ENCODE measurements at places on chromosomes 16 and 17. TPM values are rescaled to one million over a fixed set of nuclear protein-coding genes. Genes with fewer than 3 reads are reported as not detected.

DNA sequence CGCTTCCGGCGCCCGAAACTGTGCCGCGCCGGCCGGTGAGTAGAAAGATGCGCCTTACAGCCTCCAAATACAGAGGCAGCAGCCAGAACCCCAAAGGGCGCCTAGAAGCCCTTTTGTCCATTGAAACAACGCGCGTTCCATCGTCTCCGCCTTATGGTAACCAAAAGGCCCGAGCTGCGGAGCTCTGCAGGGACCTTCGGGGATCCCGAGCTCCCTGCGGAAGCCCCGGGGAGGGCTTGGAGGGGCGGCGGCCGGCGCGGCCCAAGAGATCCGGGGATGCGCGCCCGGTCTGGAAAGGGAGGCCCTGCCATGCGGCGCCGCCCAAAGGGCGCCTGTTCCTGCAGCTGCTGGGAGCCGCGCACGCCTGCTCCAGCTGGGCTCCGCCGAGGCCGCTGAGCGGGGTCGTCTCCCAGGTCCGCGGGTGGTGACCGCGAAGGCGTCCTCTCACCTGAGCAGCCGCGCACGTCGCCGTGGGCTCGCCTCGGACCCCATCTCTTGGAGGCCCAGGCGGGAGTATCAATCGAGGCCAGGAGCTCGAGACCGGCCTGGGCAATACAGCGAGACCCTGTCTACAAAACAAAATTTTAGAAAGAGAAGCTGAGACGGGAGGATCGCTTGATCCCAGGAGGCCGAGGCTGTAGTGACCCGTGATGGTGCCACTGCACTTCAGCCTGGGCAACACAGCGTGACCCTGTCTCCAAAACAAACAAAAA lies 742 bp upstream of the FBXO31 start:
- DNase-seq, result peak; percentile 68

The GLP2R gene
- total RNA-seq, result 1.4 TPM

GRCh38 chr17:43915559-43915958 lies 8.2 kb upstream of the MPP2 start:
- DNase-seq, result no peak

DNA sequence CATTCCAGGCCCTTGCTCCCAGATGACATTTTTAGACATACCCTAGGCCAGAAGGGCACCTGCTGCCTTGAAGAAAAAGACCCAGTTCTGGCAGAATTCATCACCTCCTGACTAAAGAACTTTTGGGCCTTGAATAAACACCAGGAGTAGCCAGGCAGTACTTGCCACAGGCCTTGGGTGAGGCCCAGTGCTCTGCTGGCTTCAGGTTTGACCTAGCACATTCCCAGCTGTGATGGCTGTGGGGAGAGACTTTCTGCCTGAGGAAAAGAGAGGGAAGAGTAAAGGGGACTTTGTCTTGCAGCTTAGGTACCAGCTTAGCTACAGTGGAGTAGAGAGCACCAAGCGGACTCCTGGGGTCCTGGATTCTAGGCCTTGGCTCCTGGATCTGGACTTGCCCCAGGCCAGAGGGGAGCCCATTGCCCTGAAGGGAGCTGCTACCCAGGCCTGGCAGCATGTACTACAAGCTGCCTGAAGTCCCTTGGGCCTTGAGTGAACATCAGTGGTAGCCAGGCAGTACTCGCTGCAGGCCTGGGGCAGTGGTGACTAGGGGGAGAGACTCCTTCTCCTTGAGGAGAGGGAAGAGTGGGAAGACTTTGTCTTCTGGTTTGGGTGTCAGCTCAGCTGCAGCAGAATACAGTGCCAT lies 44.3 kb downstream of the ABCA8 start:
- DNase-seq, result no peak

DNA sequence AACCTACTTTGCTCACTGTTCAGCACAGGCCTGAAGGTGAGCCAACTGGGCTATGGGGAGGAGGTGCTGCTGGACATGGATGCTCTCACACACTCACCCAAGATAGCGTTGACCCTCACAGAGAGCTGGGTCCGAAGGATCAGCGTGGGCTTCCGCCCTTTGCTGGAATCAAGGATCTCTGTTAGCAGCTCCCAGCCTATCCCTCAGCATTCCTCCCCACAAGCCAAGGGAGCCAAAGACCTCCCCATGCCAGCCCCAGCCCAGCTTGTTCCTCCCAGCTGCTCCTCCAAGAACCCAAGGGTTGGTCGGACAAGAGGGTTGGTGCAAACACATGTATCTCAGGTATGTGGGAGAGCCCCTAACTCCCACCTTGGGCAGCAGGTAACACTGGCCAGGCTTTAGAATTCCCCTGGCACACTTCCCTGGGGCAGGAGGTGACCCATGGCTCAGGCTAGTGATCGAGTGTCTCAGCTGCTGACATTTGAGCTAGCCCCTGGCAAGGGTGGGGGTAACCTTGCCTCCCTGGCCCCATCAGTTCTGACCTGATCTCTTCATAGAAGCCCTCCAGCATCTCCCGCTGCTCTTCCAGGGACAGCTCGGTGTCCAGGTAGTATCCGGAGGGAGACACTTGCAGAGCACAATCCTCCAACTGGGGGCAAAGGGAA lies 8.3 kb downstream of the FHOD1 start:
- no peak for DNase-seq

DNA sequence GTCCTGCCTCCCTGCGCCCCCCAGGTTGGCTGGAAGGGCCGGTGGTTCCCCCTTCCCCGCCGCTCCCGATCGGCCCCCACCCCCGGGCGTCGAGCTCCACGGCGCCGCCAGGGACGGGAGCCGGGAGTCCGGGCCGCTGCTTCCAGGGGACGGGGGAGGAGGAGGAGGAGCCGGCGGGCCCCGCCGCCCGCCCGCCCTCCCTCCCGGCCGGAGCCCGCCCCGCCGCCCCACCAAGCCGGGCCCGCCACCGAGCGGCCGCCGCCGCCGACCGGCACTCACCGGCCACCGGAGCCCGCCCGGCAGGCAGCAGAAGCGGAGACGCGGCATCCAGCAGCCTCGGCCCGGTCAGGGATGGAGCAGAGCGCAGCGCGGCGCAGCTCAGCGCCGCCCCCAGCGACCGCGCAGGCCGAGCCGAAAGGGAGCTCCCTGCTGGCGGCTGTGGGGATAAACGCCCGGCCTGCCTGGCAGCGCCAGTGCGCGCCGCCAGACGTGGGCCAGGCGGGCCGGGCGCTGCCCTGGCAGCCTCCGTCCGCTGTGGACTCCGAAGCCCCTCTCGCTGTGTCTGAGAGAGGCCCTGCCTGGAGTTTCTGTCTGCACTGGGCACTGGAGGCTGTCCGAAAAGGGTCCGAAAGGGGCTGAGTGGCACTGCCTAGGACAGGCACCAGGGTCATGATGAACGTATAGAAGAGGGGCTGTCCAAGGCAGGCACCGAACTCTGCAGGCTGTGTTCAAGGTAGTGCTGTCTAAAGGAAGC lies at the start of gene MYO18A:
MYO18A (minus strand) TSS at position 365 of the 754 bp plus-strand sequence. CDS start 13,458 bp downstream, outside the sequence.
- peak; percentile 82 for DNase-seq

DNA sequence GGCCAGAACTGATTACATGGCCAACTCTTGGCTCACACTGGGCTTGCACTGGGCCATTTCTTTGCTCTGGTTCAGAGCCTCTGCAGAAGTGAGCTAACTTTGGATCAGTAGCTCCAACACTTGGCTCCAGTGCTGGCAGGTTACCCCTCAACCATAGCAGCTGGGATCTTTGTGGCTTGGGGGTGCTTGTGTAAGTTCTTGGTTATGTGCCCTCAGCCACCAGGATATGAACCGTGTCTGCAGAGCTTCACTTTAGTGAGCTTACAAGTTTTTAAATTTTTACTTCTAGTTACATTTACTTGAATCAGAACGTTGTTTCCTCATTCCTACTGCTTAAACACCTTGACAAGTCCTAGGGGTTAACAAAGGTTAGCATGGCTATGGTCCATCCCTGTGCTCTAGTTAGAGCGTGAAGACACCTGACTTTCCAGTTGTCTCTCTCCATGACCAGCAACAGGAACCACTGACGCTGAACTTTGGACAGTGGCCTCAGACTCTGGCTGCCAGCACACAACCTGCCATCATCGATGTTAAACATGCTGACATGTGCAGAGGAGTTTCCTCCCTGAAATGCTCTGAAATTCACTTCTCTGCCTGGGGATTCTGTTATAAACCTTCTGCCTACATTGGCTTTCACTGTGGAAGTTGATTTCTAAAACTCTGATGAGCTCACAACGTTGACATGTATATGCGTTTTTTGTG lies 4.1 kb downstream of the PDF start:
- no peak for DNase-seq

- DNase-seq, result no peak
Observed at GRCh38 chr17:37405955-37406634, 541 bp downstream of the ACACA start.

DNA sequence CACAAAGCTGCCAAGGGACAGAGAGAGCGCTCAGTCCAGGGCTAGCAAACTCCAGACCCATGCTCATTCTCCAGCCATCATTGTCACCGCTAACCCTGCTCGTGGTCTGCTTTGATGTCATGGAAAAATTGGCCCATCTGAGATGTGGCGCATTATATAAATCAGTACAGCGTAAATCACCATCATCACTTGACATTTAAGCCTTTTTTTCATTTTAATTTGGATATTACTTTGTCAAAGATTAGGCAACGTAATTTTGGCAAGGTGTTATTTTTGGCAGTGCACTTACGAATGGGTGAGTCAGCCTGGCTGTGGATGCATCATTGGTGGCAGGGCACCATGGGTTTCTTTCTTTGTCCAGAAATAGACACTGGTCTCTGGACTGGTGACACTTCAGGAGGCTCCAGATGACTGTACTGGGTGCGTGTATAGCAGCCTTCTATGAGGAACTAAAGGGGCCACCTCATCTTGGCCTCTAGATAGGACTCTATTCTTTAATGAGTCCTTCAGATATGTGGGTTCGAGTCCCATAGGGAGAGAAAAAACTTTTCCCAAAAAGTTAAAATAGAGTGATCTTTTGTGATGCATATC lies 166.3 kb downstream of the MSI2 start:
- DNase-seq, result no peak

DNA sequence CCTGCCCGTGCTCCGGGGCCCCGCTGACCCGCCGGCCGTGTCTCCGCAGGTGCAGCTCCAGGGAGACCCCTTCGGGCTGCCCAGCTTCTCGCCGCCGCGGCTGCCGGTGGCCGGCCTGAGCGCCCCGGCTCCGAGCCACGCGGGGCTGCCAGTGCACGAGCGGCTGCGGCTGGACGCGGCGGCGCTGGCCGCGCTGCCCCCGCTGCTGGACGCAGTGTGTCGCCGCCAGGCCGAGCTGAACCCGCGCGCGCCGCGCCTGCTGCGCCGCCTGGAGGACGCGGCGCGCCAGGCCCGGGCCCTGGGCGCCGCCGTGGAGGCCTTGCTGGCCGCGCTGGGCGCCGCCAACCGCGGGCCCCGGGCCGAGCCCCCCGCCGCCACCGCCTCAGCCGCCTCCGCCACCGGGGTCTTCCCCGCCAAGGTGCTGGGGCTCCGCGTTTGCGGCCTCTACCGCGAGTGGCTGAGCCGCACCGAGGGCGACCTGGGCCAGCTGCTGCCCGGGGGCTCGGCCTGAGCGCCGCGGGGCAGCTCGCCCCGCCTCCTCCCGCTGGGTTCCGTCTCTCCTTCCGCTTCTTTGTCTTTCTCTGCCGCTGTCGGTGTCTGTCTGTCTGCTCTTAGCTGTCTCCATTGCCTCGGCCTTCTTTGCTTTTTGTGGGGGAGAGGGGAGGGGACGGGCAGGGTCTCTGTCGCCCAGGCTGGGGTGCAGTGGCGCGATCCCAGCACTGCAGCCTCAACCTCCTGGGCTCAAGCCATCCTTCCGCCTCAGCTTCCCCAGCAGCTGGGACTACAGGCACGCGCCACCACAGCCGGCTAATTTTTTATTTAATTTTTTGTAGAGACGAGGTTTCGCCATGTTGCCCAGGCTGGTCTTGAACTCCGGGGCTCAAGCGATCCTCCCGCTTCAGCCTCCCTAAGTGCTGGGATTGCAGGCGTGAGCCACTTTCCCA lies 5.9 kb downstream of the CTF1 start:
- DNase-seq, result peak; percentile 79

DNA sequence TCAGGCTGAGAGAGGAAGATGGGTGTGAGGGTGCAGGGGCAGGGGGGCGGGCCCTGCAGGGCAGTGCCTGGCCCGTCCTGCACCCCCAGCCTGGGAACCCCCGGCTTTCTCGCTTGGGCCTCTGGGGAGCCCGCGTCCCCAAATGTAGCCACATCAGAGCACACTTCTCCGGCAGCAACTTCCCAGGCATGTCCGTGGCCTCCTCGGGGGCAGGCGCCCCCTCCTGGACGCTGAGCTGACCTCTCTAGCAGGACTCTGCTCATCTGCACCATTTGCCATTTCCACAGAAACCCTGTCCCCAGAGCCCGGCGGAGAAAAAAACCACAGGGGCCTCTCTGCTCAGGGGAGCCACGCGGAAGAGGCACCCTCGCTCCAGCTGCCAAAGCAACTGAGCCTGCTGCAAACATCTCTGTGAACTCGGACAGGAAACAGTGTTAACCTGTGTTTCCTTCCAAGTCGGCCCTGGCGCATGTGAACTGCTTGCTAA lies 63.4 kb downstream of the KLHDC4 start:
- no peak for DNase-seq

DNA sequence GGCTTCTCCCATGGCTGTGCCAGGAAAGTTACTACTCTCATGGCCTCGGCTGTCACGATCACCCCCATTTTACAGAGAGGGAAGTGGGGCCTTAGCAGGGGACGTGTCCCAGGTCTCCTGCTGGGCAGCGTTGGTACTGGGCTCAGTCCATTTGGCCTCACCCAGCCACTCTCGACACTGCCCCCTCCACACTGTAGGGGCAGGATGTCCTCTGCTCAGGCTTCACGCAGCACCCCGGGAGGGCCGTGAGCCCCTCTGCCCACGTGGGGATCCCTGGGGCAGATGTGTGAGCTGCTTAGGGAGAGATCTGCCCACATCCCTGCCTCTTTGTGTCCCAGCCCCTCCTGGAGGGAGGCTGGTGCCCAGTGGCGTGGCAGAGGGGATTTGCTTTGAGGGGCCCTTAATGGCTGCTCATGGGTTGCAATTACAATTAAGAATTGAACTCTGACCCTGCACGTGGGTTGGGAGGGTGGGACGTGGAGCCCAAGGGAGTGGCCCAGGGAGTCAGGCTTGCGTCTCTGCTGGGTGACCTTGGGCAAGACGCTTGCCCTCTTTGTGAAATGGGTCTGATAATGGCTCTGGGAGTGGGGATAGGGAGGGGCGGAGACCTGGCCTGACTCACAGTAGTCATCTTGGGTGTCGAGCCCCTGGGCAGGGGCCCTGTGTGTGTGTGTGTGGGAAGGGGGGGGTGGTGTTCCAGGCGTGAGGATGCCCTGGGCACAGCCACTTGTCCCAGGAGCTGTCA lies 2.3 kb upstream of the KCNJ12 start:
- no peak for DNase-seq

DNA sequence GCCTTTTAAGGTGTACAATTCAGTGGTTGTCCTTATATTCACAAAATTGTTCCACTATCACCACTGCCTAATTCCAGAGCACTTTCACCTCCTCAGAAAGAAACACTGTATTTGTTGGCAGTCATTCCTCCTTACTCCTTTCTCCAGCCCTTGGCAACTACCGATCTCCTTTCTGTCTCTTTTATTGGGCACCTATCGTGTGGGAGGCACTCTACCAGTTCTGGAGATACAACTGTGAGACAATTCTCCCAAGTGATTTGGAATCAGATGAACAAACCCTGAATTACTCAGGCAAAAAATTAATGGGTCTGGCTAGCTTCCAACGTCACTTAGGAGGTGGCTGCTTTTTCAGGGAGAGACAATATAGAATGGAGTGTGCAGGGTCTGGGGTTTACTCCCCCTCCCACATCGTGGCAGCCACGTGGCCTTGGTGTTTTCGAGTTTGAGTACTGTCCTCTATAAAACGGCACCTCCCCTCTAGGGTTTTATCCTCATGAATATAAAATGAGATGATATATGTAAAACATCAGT lies 63.9 kb downstream of the SHISA9 start:
- DNase-seq, result no peak

- DNase-seq, result peak; percentile 46
Observed at GRCh38 chr17:7634384-7634783, 4.4 kb downstream of the SHBG start.
